ENCODE measurements at places on chromosomes 4 and X.

- DNase-seq: no peak
These were observed 42.3 kb downstream of the IDS start for GRCh38 chrX:149462849-149463248.

DNA sequence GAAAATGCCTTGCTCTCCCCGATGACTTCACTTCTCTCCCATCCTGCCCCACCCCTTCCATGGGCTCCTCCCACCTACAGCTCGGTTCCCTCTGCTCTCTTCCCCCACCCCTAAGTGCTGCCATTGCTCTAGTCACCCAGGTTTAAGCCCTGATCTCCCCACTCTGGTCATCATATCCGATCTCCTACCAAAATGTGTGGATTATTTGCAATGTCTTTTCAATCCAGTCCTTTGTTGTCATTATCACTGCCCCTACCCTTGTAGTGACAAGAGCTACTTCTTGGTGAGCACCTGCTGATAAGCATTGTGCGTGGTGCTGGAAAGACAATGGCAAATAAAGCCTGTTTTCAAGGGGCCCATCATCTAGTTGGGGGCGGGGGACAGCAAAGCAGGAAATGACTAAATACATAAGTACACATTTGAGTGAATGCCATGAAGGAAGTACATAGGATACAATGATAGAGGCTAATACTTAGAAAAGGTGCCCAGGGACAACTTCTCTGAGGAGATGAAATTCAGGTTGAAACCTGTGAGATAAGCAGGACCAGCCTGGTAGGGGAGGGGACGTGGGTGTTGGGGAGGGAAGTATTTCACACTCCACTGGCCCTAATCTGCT, 63.8 kb downstream of the DLG3 start:
- DNase-seq: no peak

DNA sequence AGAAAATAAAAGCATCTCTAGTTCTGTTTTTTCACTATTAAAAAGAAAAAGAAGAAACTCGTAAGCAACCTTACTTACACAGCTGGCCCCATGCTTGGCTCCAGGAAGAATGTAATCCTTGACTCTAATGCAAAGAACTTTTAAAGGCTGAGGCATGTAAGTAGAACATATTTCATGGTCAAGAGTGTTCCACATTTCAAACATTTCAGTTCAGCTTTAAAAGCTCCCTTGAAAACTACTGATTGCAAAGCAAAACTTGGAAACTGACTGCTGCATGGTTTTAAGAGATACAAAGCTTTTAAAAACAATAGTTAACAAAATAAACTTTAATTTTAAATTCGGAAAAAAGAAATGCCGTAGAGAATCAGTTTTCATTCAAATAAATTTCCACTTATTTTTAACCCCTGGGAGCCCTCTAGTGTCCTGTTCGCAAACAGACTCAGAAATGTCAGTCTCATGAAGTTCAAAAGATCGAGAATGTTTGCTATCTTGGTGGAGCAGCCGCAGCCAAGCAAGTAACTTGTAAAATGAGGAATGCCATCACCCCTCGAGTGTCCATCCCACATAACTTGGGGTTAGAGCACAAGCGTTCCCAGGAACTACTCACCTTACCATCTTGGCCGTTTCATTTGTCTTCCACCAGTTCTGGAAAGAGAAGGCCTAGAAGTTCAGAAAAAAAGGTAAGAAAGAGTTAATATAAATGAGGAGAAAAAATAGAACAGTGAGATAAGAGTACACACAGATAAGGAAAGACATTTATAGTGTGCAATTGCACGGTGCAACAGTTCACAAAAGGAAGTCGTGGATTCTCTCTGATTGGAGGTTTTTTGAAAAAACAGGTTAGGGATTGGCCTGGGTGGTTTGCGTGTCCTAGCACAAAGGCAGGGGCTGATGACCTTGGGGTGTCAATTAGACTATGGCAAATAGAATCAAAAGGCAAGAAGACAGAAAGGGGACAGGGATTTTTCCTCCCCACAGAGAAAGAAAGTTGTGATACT, at the start of gene GASK1B:
GASK1B (minus strand) TSS at position 765 of the 998 bp plus-strand sequence. CDS start 1,650 bp downstream, outside the sequence.
- no peak for DNase-seq

GRCh38 chr4:23171976-23172375, 479.2 kb downstream of the GBA3 start:
- DNase-seq: no peak

DNA sequence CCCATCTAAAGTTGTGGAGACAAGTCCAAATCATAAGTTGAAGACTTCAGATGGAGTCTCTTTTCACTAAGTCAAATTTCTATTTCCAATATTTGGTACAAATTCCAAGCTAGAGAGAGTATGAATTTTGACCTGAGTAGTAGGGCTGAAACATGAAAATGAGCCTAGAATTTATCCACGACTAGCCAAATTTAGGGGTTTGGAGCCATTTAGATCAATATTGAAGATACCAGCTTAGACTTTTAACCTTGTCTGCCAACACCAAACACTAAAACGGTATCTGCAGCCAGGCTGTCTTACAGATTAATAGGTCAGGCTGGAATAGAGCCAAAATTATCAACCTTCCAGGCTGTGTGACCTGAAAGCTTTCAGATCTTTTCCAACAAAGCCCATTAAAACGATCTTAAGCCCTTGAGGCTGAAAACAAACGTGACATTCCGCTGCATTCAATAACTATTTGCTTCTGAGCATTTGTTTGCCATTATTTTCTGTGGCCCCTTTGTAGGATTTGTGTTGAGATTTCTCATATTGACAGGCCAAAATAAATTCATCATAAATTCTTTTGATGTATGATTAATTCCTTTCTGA, 268.7 kb upstream of the DKK2 start:
- no peak for DNase-seq

- DNase-seq: no peak
These were observed 145.6 kb downstream of the AMELX start for GRCh38 chrX:11438767-11439166.

- no peak for DNase-seq
These were observed 320.1 kb upstream of the PPARGC1A start for GRCh38 chr4:24209906-24210305.

- no peak for DNase-seq
These were observed 171.8 kb upstream of the TBL1X start for GRCh38 chrX:9293051-9293496.

- no peak for DNase-seq
These were observed 1165.7 kb upstream of the IGFBP7 start for GRCh38 chr4:58275856-58276255.

GRCh38 chrX:97806238-97806637, 922.5 kb downstream of the RPA4 start:
- DNase-seq: no peak

DNA sequence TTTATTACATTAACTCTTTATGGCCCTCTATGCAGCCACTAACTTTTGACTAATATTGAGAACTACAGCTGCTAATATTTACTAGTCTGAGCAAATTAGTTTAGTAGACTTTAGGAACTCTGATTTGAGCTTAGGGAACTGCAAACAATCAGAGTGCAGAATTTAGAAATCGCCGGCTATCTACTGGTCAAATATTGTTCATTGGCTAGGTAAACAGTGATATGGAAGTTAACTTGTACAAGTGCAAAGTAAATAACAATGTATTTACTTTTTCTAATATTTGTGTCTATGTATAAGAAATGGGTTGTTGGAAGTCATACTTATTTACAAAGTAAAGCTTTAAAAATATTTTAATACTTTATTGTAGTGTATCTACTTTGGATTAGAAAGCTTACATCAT, 279.6 kb downstream of the CFAP299 start:
- no peak for DNase-seq

DNA sequence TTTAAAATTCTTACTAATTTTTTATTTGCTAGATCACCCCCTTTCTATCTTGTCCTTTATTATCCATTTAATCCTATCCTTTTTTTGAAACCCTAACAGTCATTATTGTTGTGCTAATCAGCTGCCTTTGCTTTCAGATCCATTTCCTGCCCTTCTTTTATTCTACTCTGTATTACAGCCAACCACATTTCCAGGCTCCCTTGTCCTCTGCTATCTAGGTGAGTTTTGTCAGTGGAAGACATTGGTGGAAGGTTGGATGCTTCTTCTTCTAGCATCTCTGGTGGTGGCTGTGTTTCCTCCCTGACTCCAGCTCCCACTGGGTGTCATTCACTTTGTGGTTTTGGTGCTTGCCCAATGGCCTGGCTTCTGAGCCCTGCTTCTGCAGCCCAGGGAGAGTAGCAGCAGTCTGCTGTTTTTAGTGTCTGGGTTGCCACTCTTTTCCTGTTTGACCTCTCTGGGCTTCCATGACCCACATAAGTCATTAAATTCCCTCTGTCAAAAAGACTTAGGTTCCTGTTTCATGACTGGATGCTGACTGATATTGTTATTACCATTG, 225.2 kb upstream of the PGRMC2 start:
- DNase-seq: no peak

DNA sequence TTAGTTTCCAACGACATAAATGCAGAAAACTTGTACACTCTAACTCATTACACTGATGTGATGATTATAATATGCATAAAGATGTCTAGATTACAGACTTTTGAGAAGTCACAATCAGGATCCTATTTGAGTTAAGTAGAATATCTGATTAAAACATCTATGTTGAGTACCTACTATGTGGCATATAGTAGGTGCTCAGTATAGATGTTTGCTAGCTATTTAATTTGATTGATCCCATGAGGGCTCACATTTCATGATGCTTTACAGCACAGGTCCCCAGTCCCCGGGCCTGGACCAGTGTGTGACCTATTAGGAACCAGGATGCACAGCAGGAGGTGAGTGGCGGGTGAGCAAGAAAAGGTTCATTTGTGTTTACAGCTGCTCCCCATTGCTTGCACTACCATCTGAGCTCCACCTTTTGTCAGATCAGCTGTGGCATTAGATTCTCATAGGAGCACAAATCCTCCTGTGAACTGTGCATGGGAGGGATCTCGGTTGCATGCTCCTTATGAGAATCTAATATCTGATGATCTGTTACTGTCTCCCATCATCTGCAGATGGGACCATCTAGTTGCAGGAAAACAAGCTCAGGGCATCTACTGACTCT, 33.0 kb upstream of the CXCL8 start:
- no peak for DNase-seq

DNA sequence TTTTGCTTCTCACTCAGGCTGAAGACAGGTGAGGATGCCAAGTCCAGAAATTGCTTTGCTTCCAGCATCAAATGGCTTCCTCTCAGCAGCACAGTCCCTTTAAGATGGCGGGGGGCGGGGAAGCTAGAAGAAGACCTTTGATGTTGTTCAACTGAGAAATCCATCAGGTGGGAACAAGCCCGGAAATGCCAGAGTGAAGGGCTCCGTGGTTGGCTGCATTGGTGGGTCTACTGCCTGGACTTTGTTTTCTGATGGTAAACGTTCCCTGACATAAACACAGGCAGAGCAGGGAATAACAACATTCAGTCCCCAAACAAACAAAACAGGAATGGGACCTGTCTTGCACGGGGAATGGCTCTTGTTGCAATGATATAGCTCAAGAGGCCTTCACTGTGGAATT, 37.3 kb downstream of the APLN start:
- DNase-seq: no peak

- no peak for DNase-seq
These were observed 42.4 kb downstream of the HTR2C start for GRCh38 chrX:114626323-114626722.

- DNase-seq: no peak
These were observed 315.2 kb downstream of the GRID2 start for GRCh38 chr4:92618968-92619367.

- DNase-seq: peak; percentile 80
These were observed 8.6 kb downstream of the TCEAL7 start for GRCh38 chrX:103338663-103339062.

DNA sequence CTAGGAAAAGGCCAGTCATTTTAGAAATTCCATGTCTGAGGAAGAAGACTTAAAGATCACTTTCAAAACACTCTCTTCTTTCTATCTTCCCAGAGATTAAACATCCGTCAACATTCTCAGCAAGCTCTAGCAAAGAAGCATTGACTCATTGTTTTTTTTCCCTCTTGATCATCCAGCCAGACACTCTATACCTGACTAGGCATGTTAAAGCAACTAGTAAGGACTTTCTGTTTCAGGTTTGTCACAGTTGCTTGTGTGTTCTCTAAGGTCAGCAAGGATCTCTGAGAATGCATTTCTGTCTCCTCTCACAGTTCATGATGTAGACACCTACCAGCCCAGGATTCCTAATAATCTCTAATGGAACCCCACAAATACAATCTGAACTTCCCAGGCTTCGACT, 112.2 kb downstream of the IL13RA2 start:
- DNase-seq: no peak

GRCh38 chr4:139304920-139305319, 2.6 kb upstream of the NDUFC1 start:
- no peak for DNase-seq

GRCh38 chr4:24576276-24576675, 8.1 kb downstream of the DHX15 start:
- no peak for DNase-seq

GRCh38 chr4:71267244-71267643, 71.6 kb upstream of the SLC4A4 start:
- DNase-seq: no peak

- DNase-seq: no peak
These were observed 7.9 kb upstream of the PSAPL1 start for GRCh38 chr4:7442574-7443162.

DNA sequence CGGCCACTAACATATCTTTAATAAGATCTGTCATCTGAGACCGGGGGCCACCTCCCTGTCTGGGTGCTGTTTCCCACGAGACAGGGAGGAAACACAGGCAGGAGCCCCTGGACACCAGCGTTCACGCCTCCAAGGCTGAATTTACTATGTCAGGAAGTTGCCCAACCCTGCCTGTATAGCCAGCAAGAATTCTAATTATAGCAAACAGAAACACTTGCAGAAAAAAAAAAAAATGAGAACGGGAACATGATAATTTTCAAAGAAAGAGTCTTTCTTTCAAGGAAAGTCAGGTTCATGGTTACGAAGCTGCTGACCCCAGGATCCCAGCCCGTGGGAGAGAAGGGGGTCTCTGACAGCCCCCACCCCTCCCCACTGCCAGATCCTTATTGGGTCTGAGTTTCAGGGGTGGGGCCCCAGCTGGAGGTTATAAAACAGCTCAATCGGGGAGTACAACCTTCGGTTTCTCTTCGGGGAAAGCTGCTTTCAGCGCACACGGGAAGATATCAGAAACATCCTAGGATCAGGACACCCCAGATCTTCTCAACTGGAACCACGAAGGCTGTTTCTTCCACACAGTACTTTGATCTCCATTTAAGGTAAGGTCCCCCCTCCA, at the start of gene IL3RA:
IL3RA (plus strand) TSS at position 455 of the 613 bp plus-strand sequence. CDS start 4,981 bp downstream, outside the sequence.
- no peak for DNase-seq

DNA sequence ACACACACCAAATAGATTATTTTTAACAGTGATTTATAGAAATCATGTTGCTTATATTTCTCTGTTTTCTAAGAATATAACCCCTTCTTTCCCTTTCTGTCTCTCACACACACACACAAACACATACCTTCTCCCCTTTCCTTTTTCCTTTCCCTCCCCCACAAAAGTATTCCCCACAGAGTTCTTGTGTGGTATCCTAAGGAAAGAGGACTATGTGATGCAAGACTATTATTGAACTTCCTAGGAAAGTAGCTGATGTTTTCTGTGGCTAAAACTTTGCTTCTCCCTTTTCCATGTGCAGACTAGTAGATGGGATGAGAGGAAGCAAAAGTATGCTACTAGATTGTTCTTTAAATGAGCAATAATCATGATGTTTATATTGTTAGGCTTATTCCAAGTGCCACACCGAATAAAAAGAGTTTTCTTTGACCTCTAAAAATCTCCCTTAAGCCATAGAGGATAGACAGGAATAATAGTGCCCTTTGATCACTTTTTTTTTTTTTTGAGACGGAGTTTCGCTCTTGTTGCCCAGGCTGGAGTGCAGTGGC, 38.7 kb downstream of the CPEB2 start:
- no peak for DNase-seq

GRCh38 chr4:90357117-90357710, 230.0 kb downstream of the CCSER1 start:
- no peak for DNase-seq

GRCh38 chrX:68691921-68692320, 44.5 kb downstream of the STARD8 start:
- DNase-seq: no peak

Data from posterior cingulate gyrus (tissue), 11 donors.